ENCODE measurements at places on chromosomes 7 and 10. TPM values are rescaled to one million over a fixed set of nuclear protein-coding genes. Genes with fewer than 3 reads are reported as not detected.

GRCh38 chr10:124517931-124518330 lies 56.3 kb downstream of the LHPP start:
- no peak for DNase-seq

DNA sequence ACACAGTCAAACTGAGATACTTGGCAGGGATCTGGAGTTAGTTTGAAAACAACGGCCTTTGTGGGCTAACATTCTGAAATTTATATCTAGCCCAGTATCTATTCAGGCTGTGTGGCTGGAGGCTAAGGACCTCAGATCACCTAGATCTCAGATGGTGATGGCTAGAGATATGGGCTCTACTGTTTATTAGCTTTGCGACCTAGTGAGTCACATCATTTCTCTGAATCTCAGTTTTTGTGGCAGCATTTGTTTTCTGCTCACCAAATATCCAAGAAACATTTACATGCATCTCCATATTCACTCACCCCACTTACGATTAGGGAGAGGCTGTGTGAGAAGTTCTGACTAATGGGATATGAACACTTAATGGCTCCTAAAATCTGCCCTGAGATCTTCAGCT lies 503.9 kb downstream of the KIF20B start:
- no peak for DNase-seq

GRCh38 chr10:16867556-16867955 lies 50.3 kb upstream of the RSU1 start:
- no peak for DNase-seq

GRCh38 chr7:66522518-66522917 lies 106.2 kb upstream of the KCTD7 start:
- no peak for DNase-seq

GRCh38 chr7:43792471-43793150 lies 34.1 kb downstream of the BLVRA start:
- no peak for DNase-seq

DNA sequence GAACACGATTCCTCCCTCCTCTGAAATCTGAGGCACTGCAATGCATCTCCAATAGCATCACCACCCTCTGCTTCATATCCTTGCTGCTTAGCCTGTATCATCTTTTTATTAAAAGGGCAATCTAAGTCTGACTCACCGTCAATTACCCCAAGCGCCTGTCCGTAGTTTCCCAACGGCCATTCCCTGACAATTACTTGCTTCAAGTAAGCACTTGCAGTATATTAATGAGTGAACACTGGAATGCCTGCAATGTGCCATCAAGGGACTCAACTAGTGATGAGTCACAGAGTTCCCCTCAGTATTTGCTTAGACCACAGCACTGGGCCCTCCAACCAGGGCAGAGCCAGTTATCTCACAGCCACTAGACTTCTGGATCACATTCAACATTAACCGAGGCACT lies 19.5 kb upstream of the PPP1R3C start:
- no peak for DNase-seq

DNA sequence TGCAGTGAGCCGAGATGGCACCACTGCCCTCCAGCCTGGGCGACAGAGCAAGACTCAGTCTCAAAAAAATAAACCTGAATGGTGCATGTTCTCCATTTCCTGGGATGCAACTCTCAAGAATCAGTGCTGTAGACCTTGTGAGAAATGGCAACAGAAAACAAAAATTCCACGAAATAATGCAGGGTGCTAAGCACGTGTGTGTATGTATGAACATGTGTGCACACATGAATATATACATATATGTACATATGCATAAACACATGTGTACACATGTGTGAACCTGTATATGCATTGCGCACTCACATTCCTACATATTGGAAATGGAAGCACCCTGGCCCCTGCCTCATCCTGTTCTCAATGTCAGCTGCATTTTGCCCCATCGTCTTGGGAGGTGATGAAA lies 548.5 kb downstream of the TCERG1L start:
- DNase-seq: no peak

GRCh38 chr7:74324531-74325209 lies 35.5 kb downstream of the CLIP2 start:
- DNase-seq: peak; percentile 81

DNA sequence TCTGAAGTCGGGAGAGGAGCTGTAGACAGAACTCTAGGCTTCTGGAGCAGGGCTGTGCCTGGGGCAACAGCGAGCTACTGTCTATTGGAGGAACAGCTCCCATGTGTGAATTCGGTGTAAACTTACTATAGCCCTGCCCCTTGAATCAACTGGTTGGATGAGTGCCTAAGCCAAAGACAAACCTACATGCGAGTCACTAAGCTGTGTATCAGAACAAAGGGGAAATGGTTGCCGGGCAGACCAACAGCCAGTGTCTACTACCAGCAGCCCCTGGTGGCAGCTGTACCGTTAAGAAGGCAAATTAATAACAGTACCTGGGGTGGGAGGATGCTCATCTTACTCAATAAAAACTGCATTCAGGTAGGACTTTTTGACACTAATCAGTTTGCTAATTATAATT lies 343.6 kb downstream of the ACTR3B start:
- DNase-seq: no peak

DNA sequence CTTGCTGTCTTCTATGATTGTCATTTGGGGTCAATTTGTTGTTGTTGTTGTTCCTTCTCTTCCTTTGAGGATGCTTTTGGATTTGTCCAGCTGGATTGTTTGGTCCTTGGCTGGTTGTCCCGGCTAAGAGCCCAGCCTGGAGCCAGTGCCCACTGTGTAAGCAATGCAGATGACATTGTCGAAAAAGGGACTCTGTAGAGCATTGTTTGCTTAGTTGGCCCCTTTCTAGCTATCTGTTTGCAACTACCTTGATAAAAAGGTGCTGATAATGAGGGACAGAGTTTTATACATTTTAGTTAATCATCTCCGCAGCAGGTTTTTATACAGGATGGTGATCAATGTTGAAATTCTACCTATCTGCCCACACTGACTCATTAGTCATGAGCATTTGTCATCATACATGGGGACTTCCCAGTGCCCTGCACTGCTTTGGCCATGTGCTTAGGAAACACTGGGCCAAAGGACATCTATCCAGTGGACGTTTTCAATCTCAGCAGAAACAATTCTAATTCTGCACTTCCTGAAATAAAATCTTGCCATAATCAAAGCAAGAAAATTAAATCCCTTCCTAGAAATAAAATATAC lies 311.9 kb downstream of the GRM8 start:
- no peak for DNase-seq

- DNase-seq: no peak
Observed at GRCh38 chr10:70561558-70561957, 41.0 kb downstream of the PRF1 start.

DNA sequence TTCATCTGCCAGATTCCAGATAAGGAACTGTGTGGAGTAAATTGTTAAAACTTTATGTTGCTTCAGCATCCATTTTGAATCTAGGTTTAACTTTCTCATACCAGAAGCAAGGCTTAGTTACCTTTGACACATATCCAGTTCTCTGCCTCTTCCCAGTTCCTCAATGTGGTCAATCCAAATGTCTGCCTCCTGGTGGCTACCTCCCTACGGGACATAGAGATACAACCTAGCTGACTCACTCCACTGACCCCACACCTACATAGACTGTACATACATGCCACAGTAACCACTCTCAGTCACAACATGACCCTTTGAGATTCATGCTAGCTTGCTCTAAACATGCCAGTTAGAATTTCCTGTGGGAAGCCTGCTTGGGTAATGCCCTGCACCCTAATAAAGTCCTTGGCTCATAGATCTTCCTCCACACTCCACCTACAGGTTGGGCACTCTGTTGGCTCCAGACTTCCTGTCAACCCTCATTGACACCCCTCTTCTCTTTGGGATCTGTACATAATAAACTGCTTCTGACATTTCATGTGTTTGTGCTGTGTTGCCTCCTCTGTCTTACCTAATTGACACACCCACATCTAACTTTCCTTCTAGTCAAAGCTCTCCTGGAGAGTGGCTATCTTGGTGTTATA lies 278.1 kb downstream of the HTR7 start:
- no peak for DNase-seq

DNA sequence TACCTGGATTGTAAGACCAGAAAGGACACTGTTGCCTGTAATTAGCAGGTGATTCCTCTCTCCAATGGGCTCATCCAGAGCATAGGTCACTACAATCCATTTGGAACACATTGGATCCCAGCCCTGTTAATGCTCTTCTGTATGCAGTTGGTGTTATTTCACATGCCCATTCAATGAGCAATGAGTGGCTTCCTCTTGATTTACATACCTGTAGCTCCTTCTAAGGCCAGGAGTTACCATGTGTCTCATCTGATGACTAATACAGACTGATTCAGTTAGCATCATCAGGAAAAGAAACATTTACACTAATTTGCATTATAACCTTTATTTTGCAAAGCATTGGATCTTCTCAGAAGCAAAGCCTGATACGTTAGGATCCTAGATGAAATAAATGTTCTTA lies 83.1 kb upstream of the NPVF start:
- DNase-seq: no peak

DNA sequence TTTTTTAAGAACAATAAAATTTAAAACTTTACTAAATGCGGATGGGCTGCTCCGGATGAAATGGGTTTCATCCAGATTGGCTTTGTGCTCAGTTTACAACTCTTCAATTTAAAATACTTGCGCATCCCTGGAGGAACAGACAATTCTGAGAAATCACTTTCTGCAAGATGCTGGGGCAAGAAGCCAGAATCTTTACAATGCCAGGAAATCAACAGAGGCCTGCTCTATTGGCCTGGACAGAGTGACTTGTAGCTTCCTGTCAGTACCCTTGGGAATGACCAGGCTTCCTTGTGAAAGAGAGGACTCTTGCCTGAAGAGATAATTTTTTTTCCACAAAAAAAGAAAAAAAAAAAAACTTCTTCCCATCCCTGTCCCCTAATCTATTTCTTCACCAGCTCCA lies 3.9 kb upstream of the FAM13C start:
- DNase-seq: peak; percentile 53

DNA sequence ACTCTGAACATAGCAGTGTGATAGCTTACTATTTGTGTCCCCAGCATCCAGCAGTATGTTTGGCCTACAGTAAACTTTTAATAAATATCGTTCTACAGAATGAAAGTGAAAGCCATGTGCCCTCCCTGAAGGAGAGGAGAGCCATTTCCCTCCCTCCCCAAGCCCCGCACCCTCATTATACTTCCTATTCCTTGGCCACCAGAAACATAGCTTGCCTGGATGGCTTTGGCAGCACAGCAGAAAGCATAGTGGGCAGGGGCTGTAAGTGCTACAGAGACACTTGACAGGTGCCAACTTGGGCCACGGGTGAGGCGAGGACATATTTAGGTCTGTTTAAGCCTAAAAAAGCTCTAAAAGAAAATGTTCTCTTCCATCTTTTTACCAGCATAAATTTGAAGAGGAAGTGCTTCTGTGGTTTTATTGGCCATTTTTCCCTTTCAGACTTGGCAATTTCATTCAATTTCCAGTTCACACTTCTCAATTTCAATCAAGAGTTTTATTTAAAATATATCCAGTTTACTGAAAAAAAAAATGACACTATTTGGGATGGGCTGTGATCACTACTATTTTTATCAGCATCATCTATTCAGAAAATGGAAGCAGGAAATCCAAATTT lies 12.7 kb downstream of the HHEX start:
- DNase-seq: no peak

GRCh38 chr7:104208421-104208780 lies 588 bp upstream of the ORC5 start:
- DNase-seq: no peak

DNA sequence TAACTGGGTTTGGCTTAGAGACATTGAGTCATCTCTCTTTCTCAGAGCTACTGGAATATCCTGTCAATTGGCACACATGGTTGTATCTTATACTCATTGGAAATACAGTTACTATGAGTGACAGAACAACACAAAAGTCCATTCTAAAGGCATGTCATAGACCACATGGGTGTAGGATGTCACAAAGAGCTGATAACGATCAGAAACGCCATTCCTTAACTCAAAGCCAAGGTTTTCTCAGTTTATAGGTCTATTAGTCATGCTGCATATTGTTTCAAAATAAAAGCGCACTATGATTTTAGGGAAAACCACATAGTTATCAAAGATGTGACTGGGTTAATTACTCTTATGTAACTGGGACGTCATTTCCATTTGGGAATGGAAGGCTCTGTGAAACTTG lies 147.2 kb upstream of the FAM171A1 start:
- no peak for DNase-seq

GRCh38 chr7:149495785-149496641 lies 1.6 kb downstream of the ZNF746 start:
- peak; percentile 86 for DNase-seq

Gene ZNF92
- total RNA-seq: 4.1 TPM

Gene FAM131B
- 0.21 TPM for total RNA-seq

Gene IL2RA
- total RNA-seq: 0.71 TPM
